ENCODE measurements at places on chromosomes 11 and 22. TPM values are rescaled to one million over a fixed set of nuclear protein-coding genes. Genes with fewer than 3 reads are reported as not detected.

The NRGN gene
- 6.1 TPM for total RNA-seq

The OR2D2 gene
- total RNA-seq: 0.56 TPM

The DCHS1 gene
- total RNA-seq: 0.24 TPM

The NRXN2 gene
- total RNA-seq: 0.23 TPM

DNA sequence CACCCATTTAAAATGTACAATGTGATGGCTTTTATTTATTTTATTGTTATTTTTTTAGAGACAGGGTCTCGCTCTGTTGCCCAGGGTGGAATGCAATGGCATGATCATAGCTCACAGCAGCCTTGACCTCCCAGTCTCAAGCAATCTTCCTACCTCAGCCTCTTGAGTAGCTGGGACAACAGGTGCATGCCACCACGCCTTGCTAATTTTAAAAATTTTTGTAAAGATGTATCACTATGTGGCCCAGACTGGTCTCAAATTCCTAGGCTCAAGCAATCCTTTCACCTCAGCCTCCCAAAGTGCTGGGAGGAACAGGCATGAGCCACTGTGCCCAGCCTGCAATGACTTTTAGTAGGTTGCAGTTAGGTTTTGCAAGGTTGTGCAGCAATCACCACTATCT, 14.3 kb downstream of the CLDN5 start:
- peaks cover 41% of the 10 kb centered on the region for H3K36me3 ChIP-seq
- DNase-seq: no peak
- H3K27ac ChIP-seq: no peak overlapping the region
- H3K27me3 ChIP-seq: no peaks in the 10 kb centered on the region

DNA sequence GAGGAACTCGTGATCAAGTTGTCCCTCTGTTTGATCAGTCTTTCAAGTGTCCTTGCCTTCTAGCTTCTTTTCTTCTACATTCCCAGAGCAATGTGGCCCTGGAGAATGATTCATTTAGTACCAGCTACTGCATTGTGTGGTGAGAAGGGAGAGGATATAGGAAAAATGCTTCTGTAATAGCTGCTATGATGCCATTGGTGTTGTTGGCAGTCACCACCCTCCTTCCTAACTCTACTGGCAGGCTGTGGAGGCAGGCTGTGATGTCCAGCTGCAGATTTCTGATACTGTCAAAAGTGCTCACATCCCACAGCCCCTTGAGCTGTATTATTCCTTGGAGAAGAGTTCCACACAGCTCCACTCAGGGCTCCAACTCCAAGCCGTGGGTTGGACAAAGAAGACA, 52.8 kb downstream of the ENDOD1 start:
- no peaks in the 10 kb centered on the region for H3K36me3 ChIP-seq
- DNase-seq: no peak
- peaks cover 25% of the 10 kb centered on the region for H3K27me3 ChIP-seq
- H3K27ac ChIP-seq: no peak overlapping the region

DNA sequence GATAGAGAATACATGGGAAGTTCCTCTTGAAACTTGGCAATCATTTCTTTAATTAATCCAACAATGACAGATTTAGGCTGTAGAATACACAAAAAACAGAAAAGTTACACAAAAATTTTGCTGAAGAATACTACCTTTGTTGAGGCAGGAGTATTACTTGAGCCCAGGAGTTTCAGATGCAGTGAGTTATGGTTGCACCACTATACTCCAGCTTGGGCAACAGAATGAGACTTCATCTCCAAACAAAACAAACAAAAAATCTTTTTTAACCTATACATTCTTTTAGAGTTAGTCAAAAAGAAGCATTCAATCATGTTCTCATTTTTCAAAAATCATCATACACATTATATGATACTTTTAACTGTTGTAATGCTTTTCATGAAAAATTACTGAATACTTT, 22.1 kb downstream of the UEVLD start:
- no peak overlapping the region for H3K4me3 ChIP-seq
- H3K27ac ChIP-seq: no peak overlapping the region
- DNase-seq: no peak
